ENCODE measurements at places on chromosomes 5 and 9.

DNA sequence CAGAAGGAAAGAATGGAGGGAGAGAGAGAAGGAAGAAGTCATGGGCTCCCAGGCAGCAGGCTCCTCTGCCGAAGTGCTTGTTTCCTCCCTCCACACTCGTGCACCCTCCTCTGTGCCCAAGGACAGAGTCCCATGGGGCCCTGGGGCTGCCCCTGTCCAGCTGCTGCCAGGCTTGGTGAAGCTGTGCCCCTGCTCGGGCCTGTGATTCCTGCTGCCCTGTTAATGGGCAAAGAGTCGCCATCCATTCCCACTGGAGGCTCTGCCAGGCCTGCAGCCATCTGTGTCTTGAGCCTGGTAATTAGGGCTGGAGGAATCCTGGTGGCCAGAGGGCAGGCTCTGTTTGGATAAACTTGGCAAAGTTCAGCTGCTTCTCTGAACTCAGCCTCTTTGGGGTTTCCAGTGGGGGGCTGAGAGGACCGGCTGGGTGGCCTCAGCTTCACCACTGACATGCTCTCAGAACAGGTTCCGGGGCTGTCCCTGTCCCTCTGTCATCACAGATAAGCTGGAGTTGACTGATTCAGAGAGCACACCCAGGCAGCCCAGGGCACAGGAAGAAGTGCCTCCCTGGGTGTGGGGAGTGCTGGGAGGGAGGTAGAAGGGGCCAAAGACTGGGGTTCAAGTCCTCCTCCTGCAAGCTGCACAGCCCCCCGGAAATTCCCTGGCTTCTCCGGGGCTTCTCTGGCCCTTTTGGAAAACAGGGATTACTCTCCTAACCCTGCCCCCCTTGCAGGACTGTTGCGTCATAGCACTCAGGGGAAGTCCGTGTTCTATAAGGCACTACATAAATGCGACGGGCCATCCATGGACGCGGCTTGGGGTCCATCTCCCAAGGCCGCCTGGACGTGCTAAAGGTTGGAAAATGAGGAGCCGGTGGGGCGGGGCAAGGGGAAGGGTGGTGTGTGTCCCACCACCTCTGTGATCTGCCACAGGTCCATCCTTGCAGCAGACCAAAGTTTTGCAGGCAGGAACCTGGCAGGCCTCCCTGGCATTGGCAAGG, 154.8 kb downstream of the PAX5 start:
- no peak for DNase-seq

- DNase-seq = no peak
Measured at GRCh38 chr9:128099932-128100491, 27.5 kb downstream of the PTGES2 start.

- no peak for DNase-seq
Measured at GRCh38 chr5:21654-22233, 70.2 kb upstream of the PLEKHG4B start.

DNA sequence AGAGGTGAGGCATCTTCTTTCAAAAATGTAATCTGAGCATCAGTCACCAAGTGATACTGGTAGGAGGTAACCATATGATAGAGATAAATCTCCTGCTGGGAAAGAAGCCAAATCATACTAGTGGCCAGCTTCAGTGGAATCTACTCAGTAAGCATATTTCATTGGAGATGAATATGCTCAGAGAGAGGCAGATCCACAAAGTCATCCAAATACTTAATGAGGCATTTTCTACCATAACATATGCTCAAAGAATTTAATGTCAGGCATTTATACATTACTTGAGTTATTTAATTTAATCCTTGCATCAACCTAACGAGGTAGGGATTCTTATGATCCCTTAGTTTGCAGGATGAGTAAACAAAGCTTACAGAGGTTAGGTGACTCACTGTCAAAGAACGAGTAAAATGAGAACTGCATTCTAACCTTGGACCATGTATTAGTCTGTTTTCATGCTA, 50.9 kb upstream of the DMRTA1 start:
- no peak for DNase-seq

DNA sequence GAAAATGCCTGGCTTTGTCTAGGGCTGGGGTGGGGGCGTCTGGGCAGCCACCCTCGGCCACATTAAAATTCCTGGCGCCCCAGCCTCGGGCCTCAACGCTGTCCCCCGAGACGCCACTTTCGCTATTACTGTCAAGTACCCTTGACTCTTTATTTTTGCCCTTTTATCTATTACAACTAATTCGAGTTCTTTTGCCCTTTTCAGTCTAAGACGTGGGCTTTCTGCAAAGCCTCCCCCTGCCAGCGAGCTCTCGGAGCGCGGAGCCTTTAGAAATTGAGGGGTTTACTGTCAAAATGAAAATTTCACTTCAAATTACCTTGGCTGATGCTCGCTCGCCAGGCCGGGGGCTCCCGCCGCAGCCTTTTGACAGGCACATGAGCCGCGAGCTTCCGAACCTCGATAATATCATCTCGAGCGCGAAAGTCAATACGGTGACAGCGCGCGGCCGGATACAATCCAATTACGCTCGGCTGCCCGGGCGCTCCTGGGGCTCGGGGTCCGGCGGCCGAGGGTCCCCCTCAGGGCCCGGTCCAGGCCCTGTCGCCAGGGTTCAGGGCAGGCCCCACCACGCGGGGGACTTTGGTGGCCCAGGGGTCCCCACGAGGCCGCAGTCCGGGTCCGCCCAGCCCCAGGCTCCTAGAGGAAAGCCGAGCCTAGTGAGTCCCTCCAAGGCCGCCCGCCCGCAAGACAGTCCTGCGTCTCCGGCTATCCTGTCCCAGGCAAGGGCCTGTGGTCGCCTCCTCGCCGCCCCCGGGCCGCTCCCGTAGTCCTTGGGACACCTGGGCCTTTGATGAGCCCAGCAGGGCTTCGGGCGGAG, 6.7 kb downstream of the IRX4 start:
- no peak for DNase-seq

DNA sequence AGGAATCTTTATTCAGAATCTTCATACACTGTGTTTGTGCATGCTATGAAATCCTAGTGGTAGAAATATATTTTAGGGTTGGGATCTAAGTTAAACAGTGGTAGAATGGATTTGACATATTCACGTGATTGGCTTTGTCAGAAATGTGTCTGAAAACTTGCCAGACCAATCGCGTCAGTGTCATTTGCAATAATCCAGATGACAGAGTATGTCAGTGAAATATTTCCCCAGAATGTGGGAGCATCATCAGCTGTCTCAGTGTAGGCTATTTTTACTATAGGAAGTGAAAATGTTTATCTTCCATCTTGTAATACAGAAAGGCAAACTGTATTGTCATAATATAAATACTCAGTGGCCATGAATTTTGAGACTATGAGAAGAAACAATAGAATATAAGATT, 220.6 kb upstream of the EDIL3 start:
- no peak for DNase-seq

- DNase-seq = no peak
Measured at GRCh38 chr5:176427971-176428370, 11.6 kb upstream of the CLTB start.

GRCh38 chr5:112681481-112681908, 56.2 kb upstream of the APC start:
- no peak for DNase-seq

DNA sequence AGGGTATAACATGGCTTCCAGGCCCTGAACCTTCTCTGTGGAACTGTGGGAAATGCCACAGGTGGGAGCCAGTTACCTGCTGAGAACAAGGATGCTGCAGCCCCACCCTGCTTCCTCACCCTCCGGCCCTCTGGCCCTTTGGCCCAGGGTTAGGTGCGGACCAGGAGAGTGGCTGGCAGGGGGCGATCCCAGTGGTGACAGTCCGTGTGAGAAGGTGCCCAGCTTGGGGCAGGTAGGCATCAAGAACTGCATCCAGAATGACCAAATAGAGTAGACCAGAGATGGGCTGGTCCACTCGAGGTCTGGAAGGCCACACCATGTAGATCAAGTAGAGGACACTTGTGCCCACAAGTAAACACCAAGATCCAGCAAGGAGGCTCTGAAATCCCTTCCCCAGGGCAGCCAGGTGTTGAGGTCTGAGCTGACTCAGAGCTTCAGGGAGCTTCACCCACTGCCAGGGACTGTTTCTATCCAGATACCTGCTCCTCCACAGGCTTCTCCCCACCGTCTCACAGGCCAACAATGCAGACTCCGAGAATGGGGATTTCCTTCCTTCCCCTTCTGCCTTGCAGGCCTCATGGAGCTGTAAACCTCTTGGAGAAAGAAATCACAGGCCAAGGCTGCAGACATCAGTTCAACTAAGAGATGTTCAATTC, 61.4 kb upstream of the ZSWIM6 start:
- DNase-seq = no peak

GRCh38 chr5:178449163-178450070, 140.8 kb downstream of the COL23A1 start:
- no peak for DNase-seq

GRCh38 chr9:84697509-84698114, 28.1 kb downstream of the NTRK2 start:
- no peak for DNase-seq

DNA sequence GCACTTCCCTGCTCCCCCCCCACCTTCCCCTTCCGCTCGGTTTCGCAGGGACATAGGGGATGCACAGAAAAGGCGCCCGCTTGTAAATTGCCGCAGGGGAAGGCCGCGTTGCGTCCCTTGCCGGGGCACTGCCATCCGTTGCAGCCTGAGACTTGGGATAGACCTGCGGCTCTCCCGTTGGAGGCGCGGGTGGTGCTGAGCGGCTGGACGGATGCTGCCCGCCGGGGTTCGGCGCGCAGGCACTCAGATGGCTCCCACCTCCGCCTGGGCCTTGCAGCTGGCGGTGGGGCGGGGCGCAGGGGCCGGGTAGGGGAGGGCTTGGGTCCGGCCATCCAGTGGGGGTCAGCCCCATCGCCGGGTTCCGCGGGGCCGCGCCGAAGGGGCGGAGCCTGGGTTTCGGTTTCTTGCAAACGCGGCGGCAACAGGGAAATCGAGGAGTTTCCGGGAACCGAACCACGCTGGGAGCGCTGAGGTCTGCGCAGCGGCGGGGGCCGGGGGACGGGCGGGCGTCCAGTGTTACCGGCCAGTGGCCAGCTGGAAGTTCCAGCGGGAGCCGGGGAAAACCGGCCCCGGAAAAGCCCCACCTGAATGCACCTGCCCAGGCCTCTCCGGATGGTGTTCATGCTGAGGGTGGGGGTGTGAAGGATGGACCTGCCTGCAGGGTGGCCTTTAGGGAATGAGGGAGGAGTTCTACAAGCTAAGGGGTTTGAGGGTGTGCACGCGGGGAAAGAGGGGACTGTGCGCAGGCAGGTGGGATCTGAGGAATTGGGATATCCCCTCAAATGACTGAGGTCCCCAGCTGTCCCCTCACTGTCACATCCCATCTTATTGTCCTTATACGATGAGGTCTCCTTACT, 6.3 kb upstream of the IRF1 start:
- DNase-seq = no peak

DNA sequence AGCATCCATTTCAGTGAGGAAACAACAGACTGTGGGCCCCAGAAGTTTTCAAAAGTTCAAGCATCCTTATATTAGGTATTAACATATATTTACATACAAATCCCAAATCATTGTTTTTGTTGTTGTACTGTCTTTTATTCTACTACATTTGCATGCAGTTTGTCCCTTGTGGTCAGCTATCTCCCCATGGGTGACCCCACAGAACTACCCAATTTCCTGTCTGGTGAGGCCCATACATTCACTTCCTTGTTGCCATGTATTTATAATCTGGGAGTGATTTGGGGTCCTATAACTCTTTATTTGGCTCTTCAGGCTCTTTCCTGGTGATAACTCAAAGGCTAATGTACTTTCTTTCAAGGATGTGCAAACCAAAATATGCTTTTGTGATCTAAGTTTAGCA, 3.3 kb upstream of the CD180 start:
- no peak for DNase-seq

DNA sequence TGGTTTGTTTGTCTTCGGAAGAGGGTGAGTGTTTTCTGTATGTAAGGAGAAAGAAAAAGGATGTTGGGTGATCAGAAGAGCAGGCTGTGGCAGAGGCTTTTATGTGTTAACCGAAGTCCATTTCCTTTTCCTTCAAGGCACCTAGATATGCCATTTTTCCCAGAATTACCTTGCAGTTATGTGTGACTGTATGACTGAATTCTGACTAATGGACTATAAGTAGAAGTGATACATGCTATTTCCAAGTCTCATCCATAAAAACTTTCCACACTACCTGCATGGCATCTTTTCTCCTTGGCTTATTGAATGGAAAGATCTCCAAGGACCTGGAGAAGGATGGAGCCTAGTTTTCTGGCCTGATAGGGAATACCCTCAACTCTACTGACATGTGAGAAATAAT, 10.6 kb upstream of the NDUFS4 start:
- no peak for DNase-seq

GRCh38 chr5:171570244-171570825, 150.9 kb downstream of the FGF18 start:
- DNase-seq = no peak

GRCh38 chr5:58260243-58260642, 199.6 kb downstream of the PLK2 start:
- no peak for DNase-seq

GRCh38 chr9:112542593-112543292, 56.1 kb downstream of the KIAA1958 start:
- no peak for DNase-seq
